GM23338 (cell line): ENCODE measurements at places on chromosomes 7 and 10. TPM values are rescaled to one million over a fixed set of nuclear protein-coding genes. Genes with fewer than 3 reads are reported as not detected.

DNA sequence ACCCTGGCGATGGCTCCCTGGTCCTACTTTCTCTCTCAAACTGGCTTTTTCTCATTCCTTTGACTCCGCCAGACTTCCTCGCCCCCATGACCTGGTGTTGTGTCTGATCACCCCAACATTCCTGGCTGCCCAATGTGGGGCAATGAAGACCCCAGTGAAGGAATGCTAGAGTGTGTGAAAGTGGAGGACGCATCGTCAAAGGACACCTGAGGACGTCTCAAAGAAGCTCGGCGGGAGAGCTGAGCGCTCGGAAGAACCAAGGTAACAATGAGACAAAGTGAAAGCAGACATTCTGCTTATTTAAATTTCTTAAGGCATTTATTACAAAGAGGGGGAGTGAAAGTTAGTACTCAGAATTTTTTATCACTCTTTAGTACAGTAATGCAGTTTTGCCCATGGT lies 31.7 kb upstream of the AKR1C2 start:
- no peak overlapping the region for H3K27ac ChIP-seq
- H3K27me3 ChIP-seq: no peaks in the 10 kb centered on the region
- H3K4me3 ChIP-seq: no peak overlapping the region

DNA sequence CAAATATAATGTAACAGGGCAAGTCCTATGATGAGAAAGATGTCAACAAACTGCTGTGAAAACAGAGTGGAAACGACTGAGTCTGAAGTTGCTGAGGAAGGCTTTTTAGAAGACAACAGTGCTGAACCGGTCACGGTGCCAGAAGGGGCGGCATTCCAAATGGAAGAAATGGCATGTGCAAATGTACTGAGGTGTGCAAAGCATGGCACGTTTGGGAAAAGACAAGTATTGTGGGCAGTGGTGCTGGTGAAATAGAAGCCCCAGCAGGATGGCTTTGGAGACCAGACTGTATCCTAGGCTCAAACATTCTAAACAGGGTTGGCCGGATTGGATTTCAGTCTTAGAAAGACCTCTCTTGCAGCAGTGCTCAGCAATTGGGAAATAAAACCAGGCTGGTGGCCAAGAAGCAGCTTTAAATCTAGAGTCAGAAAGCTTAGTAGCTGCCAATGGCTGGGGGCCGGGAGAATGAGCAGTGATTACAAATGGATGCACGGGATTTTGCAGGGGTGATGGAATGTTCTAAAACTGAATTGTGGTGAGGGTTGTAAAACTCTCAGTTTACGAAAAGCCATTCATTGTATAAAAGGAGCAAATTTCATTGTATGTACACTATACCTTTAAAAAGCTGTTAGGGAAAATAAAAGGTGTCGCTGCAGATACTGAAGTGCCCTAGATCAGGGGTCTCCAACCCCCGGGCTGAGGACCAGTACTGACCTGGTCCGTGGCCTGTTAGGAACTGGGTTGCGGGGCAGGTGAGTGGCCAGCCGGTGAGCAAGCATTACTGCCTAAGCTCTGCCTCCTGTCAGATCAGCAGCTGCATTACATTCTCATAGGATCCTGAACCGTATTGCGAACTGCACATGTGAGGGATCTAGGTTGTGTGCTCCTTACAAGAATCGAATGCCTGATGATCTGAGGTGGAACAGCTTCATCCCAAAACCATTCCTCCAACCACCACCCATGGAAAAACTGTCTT lies 141.6 kb downstream of the HIBADH start:
- no peak overlapping the region for H3K4me3 ChIP-seq
- H3K27ac ChIP-seq: no peak overlapping the region
- peaks cover 6% of the 10 kb centered on the region; the same call in 1 of the 2 replicates for H3K36me3 ChIP-seq
- peaks cover 10% of the 10 kb centered on the region for H3K4me1 ChIP-seq
- DNase-seq: no peak
- peaks cover 25% of the 10 kb centered on the region for H3K27me3 ChIP-seq

DNA sequence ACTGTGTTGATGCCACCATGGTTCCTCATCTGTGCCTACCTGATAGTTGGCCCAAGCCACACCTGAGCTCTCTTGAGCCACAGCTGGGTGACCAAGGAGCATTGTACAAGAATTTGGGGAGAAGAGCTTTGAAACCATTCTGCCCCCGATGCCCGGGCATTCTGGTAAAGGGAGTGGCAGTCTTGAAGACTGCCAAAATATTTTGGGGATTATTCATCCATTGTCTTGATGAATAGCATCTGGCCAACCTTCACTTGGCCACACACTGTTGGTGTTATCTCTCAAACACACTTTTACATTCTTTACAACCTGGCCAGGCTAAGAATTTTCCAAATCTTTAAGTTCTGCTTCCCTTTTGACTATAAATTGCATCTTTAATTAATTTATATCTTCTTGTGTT lies 113.1 kb upstream of the PCBD1 start:
- no peak overlapping the region for H3K4me3 ChIP-seq
- H3K27me3 ChIP-seq: no peaks in the 10 kb centered on the region
- no peaks in the 10 kb centered on the region for H3K36me3 ChIP-seq

MOGAT3 gene
- 0.85 TPM in 1 of 2 replicates, not detected in the other for total RNA-seq

PRSS37 gene
- total RNA-seq: not detected in 2 replicates
